Sciatic nerve (tissue), 2 donors: ENCODE measurements at places on chromosomes 6 and 20. TPM values are rescaled to one million over a fixed set of nuclear protein-coding genes. Genes with fewer than 3 reads are reported as not detected.

DNA sequence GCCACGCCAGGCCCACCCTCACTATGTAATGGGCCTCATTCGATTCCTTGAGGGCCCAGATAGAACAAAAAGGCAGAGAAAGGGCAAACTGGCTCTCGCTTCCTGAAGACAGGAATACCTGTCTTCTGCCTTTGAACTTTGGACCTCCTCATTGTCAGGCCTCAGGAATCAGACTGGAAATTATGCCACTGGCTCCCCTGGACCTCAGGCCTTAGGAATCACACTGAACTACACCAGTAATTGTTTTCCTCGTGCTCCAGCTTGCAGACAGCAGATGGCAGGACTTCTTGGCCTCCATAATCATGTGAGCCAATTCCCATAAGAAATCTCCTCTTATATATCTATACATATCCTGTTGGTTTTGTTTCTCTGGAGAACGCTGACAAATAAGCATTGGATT is 258.6 kb upstream of the KCNG1 start:
- no peak for DNase-seq

The SLC22A7 gene
- not detected for total RNA-seq

DNA sequence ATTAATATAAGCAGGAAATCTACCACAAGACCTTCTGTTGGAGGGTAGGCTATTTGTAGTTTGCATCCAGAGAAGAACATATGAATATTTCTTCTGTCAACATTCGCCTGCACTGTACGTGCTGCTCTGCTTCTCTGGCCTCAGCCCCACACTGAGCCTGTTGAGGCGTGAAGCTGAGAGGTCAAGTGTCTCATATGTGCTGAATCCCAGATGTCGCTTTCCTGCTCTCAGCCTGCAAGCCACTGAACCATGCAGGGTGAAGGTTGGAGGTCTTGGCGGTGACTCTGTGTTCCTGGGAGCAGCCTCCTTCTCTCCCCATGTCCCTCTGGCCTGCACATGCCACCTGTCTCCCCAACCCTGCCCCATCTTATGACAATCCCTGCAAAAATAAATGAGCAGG is 83.6 kb downstream of the TMEM170B start:
- DNase-seq: no peak

GRCh38 chr6:109720311-109720710 is 29.2 kb downstream of the FIG4 start:
- no peak for DNase-seq

The NFATC2 gene
- 11.0 TPM for total RNA-seq

DNA sequence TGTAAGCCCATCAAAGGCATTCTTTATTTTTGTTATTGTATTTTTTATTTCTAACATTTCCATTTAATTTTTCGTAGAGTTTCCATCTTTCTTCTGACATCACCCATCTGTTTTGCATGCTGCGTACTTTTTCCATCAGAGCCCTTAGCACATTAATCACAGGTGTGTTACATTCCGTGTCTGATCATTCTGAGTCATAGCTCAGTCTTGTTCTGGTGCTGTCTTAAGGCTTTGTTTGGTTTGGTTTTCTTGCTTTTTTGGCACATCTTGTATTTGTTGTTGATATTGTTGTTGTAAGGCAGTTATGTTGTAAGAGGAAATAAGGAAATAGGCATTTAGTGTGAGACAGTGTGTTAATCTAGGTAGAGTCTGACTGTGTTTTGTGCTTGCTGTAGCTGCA is 214.6 kb upstream of the CDH4 start:
- DNase-seq: no peak

DNA sequence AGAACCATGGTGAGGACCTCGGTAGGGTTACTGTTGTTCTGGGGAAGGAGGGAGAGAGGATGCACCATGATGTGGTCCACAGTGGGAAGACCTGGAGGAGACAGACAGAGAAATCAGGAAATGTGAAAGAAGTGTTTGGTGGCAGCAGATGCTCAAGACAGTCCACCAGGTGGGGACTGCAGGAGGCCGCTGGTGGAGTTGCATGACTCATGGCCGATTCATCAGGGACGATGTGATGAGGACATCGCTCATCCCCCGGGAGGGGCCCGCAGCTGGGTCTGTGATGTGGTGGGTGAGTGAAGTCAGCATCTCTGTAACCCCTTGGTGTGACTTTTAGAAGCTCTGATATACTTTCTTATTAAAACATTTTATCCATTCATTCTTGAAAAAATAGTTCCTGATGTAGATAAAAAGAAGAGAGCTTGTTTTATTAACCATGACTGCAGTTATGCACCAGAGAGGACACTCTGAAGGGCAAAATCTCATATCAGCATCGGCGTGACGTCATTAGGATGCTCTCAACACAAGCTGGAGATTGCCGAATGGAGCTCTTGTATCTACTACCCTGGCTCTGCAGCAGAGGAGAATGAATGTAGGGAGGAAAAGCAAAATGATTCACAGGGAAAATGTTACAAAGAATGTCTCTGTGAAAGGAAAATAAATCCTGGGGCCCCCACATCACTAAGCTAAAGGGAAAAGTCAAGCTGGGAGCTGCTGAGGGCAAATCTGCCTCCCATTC is 71.2 kb downstream of the RAMACL start:
- DNase-seq: no peak

- no peak for DNase-seq
Observed at GRCh38 chr6:91569071-91569470, 982.2 kb upstream of the MAP3K7 start.

DNA sequence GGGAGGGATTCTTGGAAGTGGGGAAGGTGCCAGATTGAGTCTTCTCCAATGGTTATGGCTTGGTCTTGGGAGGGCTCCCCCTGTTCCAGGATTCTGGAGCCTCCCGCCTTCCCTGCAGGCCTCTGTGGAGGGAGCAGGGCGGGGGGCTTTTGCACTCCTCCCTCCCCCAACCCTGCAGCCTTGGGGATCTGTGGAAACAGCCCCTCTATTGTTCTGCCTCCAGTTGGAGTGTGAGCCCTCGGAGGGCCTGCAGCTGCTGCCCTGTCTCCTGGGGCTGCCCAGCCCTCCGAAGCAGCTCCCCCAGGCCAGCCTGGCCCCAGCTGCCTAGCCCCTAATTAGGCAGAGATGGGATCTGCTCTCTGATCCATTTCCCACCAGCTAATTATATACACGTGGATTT is 14.7 kb downstream of the FAM110A start:
- DNase-seq: no peak

DNA sequence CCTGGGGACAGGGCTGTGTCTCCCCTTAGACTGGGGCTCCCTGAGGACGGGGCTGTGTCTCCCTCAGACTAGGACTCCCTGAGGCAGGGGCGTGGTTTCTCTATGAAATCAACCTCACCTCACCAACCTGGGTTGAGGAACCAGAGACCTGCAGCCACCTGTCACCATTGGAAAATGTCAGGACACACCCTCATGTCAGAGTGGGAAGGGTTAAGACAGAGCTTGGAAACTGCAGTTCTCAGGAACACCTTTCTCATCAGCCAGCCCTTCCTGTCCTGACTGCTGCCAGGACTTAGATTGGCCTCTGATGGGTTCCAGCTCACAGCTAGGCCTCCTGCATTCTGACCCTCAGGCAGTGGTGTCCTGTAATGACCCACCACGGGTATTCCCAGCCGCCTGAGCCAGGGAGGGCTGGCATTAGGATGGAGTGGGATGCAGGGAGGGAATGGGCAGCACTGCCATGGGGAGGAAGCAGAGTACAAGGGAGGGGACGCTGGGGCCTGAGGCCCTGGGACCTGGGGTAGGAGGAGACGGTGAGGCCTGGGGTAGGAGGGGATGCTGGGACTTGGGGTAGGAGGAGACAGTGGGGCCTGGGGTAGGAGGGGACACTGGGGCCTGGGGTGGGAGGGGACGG is 76.3 kb downstream of the MRPL14 start:
- no peak for DNase-seq

DNA sequence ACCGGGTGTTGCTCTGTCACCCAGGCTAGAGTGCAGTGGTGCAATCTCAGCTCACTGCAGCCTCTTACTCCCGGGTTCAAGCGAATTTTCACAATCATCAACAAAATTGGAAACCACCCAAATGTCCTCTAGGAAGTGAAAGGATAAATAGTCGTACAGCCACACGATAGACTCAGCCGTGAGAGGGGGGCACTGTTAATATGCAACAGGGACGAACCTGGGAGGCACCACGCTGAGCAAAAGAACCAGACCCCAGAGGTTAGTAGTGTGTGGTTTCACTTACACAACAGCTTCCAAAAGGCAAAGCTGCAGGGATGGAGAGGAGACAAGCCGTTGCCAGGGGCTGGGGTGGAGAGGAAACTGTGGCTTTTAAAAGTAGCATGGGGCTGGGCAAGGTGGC is 30.1 kb upstream of the NTSR1 start:
- DNase-seq: no peak

The MUCL3 gene
- total RNA-seq: 0.18 TPM

DNA sequence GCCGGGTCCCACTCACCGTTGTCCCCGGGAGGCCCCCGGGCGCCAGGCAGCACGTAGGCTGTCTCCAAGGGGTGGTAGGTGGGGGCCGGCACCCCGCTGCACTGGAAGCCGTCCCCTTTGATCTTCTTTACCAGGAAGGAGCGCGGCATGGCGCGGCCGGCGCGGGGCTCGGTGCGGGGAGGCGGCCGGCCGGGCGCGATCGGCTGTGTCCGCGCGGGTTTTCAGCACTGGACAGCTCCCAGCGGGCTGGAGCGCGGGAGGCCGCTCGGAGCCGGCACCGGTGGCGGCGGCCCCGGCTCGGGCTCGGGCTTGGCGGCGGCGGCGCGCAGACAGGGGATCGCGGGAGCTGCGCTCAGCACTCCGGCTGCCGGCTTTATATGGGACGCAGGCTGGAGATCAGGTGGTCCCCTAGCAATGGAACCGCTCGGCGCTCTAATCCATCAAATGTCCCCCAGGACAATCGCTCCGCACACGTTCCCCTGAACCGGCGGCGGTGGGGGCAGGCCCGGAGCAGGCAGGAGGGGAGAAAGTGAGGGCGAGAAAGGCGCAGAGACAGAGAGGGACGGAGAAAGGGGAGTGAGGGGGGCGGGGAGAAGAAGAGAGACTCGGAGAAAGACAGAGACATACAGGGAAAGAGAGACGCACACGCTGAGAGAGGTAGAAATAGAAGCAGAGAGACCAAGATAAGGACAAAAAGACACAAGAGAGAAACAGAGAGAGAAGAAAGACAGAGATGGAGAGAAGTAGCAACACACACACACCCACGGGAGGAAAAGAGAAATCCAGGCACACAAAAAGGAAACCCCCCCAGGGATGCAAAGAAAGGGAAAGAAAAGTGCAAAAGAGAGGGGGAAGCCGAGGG is at the start of gene SCRT2:
Gene SCRT2, minus strand, starts transcription at position 350 of the 862 bp plus-strand sequence. Its CDS starts 201 bp downstream, at position 149.
- DNase-seq: peak; percentile 90

DNA sequence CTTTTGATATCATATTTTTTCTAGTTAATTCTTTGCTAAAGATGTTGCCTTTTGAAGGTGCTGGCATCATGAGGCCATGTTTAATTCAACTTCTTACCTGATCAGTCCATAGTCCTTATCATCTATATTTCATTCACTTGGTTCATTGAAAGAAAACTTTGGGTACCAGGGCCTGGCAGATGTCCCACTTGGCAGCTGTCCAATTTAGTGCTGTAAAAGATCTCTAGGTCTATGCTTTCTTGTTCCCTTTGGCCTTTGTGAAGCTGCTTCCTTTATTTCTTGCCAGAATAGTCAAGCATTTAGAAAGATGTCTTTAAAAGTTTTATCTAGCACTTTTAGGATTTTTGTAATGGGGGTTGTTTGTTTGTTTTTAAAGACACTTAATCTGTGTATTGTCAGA is 61.7 kb upstream of the EYA4 start:
- peak; percentile 64 for DNase-seq

DNA sequence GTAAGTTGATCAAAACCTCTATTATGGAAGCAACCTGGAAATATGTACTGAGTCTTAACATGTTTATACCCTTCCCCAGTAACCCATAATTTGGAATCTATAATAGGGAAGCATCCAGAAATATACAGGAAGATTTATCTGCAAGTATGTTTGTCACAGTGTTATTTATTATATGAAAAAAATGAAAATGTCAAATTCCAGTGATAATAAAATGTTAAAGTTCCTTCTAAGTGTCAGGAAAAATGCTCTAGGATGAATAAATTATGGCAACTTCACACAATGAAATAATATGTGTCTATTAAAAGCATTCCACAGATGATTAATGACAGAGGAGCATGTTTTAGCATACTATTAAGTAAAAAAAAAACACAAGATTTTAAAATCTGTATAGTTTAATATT is 237.7 kb upstream of the PRND start:
- DNase-seq: no peak

The TP53TG5 gene
- not detected for total RNA-seq

- DNase-seq: no peak
Observed at GRCh38 chr20:5077761-5078387, 41.9 kb downstream of the PCNA start.

GRCh38 chr6:43274916-43275597 is 23.0 kb upstream of the SLC22A7 start:
- no peak for DNase-seq

The HEY2 gene
- total RNA-seq: 4.3 TPM

The COL10A1 gene
- 0.09 TPM for total RNA-seq

The SIM1 gene
- 0.04 TPM for total RNA-seq

The PRDM13 gene
- total RNA-seq: not detected

The GSTA2 gene
- not detected for total RNA-seq

The GRM1 gene
- 0.45 TPM for total RNA-seq

The MBOAT1 gene
- 37.9 TPM for total RNA-seq

- DNase-seq: no peak
Observed at GRCh38 chr20:9374480-9374879, 139.9 kb upstream of the LAMP5 start.

DNA sequence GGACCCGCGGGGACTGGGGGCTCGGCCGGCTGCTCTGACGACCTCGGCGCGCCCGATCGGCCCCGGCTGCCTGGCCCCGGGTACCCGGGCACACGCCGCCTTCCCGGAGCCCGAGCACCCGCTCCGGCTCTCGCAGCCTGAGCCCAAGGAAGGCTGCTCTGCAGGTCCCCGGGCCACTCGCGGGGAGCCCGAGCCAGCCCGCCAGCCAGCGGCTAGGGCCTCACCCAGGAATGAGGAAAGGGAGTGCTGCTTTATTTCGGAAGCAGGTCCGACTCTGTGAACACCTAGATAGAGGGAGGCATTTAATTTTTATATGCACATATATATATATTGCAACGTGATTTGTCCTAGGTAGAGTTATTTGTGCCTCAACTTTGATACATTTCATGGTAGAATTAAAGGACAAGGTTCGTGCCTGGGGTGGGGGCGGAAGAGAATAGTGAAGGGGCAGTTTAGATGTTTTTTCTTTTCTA is 15.5 kb downstream of the FOXA2 start:
- DNase-seq: no peak

- no peak for DNase-seq
Observed at GRCh38 chr20:61932199-61932592, 133.5 kb downstream of the TAF4 start.
